ENCODE measurements at places on chromosomes 6 and 20. TPM values are rescaled to one million over a fixed set of nuclear protein-coding genes. Genes with fewer than 3 reads are reported as not detected.

SPDEF gene
- not detected for total RNA-seq

CD109 gene
- total RNA-seq, result 77.2 TPM

BPI gene
- not detected for total RNA-seq

CUTA gene
- total RNA-seq, result 61.8 TPM

CCM2L gene
- 16.7 TPM for total RNA-seq

PXDC1 gene
- total RNA-seq, result 96.6 TPM

Measured in vein endothelial cell (primary cell).